Myocyte (in vitro differentiated cells): ENCODE measurements at places on chromosomes 16 and 17.

DNA sequence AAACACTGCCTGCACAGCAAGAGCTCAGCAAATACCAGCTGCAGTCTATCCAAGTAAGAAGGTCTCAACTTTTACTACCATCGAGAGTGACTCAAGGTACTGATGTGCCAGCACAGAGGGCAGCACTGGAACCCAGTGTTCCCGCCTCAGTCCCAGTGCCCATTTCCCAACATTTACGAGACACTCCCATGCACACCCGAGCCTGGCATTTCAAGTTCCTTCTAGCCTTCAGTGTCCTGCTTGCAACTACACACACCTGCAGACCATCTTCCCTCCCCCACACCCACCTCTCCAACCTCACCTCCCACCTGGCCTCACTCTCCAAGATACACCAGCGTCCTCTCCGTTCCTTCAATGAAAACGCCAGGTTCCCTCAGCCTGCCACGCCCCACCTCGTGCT is 3.2 kb downstream of the KLHDC4 start:
- no peak for DNase-seq

DNA sequence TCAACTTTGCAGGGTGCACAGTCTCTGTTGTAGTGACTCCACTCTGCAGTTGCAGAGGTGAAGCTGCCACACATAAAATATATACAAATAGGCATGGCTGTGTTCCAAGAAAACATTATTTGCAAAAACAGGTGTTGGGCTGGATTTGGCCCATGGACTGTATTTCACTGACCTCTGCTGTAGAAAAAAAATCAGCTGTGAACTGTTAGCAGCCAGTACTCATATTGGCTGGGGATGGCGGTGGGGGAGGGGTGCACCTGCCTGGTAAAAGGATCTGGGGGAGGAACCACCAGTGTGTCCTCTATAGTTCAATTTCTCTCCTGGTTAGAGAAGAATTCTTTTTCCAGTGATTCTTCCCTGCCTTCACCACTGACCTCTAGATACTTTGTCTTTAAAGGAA is 50.0 kb downstream of the SHISA9 start:
- DNase-seq, result peak; percentile 73

- DNase-seq, result peak; percentile 4
These were observed 9.0 kb upstream of the G6PC1 start for GRCh38 chr17:42891539-42892152.

DNA sequence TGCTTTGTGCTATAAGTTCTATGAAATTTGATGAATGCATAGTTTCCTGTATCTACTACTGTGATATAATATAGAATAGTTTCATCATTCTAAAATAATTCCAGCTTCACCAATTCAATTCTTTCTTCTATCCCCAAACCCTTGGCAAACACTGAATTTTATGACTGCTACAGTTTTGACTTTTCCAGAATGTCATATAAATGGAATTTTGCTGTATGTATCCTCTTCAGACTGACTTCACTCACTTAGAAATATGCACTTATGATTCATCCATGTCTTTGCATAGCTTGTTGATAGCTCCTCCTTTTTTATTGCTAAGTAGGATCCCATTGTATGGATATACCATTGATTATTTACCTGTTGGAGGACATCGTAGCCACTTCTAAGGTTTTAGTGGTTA is 89.1 kb upstream of the HS3ST3A1 start:
- DNase-seq, result no peak

- peak; percentile 66 for DNase-seq
These were observed 3.8 kb upstream of the RNF157 start for GRCh38 chr17:76243826-76244679.

DNA sequence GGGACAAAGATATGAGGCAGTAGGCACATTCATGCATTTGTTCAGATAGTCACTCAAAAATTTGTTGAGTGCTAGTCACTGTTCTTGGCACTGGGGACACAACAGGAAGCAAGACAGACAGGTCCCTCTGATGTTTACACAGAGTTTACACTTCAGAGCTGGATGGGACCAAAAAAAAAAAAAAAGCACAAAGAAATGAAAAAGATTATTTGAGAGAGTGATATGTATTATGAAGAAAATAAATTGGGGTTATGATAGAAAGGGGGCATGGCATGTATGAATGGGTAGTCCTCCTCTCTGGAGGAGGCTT is 3.5 kb upstream of the YPEL2 start:
- no peak for DNase-seq

GRCh38 chr16:29744541-29745101 is 1.2 kb downstream of the C16orf54 start:
- DNase-seq, result no peak

DNA sequence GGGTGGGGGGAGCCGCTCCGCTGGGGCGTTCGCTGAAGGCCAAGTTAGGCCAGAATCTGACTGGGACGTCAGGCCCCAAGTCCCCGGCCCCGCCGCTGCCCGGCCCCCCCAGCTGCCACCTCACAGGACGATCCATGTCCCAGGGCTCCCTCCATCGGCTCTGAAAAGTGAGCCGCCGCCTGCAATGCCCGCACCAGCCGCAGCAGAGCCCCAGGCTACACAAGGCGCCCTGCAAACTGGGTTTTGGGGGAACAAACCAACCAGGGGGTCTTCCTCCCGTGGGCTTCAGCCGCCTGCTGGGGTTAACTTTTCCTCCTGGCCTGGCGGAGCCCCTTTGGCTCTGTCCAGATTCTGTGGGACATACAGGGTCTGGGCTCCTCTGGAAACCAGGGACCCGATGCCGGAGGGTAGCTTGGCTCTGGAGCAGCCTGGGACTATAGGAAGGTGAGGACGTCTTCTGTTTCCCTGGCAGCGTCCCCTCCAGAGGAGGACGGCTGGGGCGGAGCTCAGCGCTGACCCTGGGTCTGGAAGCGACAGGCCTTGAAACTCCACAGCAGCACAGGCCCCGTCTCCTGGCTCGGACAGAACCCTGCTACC is 835 bp downstream of the NME4 start:
- peak; percentile 59 for DNase-seq

DNA sequence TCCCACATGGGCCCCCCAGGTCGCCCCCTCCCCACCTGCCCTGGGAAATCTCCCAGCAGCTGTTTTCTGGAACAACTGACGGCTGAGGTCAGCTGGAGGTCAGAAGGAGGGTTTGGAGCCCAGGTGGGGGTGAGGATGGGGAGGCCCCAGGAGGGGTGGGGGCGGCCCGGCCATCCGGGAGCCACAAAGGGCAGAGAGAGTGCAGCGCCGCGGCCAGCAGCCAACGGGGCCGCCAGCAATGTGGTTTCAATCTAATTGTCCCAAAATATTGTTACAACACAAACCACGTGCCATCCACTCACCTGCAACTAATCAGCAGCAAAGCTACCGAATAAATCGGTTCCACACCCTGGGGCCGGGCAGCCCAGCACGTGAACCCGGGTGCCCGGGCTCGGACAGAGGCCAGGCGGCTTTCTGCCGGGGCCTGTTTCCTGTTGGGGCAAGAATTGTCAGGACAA is 28.3 kb upstream of the SLC38A10 start:
- DNase-seq, result no peak

GRCh38 chr17:73588301-73588846 is 55.9 kb downstream of the SDK2 start:
- DNase-seq, result no peak

- peak; percentile 48 for DNase-seq
These were observed 28.2 kb downstream of the BCO1 start for GRCh38 chr16:81266680-81267095.

DNA sequence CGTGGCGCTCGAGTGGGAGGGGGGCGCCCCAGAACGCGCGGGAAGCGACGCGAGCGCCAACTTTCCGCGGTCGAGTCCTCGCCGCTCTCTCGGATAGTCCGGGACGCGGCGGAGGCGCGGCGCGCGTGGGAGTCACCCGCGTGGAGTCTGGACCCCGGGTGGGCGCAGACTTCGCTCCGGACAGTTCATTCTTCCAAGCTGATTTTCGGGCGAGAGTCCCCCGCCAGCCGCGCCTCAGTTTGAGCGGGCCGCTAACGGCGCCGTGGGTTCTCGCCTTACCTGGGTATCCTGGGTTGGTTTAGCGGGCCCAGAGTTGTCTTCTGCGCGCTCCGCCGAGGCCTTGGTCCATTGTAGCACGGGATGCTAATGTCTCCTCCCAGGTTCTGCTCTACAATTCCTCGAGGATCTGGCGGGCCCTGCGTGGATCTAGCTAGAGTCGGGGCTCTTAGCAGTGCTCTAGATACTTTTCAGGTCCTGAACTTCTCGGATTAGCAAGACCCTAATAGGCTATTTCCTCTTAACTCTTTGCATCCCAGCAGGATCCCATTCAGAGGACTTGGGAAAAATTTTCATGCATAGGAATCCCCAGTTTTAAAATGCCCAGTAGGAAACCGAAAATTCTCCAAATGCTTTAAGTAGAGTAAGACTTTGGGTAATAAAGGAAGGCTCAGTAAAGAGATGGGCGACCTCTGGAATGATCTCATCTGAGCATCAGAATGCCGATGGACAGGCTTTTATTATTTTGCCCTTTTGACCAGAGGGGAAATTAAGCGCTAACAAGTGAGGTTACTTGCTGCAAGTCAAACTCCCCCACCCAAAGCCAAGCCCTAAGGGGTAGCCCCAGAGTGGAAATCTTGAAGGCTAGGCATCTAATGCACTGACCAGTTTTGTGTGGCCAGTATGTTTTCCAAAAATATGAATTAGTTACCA is 537 bp upstream of the GJC1 start:
- peak; percentile 25 for DNase-seq

- DNase-seq, result no peak
These were observed 441 bp downstream of the CMTM4 start for GRCh38 chr16:66695935-66696668.

DNA sequence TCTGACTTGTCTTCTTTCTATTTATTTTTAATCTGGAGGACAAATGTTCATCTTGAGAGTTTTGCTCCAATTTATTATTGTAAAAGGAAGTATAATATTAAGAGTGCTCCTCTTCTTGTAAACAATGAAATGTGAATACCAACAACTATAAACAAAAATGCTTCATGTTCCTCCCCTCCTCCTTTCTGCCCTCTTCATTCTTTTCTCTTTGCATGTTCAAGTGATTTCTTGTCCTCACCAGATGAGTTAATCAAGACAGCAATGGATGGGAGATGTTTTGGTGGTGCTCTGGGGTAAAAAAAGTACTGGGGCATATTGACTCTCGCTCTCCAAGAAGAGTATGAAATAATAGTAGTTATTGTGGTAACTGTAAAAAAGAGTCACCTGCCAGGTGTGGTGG is 24.3 kb downstream of the ITGB3 start:
- DNase-seq, result no peak

GRCh38 chr16:22624038-22624799 is 113.5 kb downstream of the NPIPB5 start:
- DNase-seq, result peak; percentile 54

GRCh38 chr16:5004311-5004710 is 29.4 kb downstream of the NAGPA start:
- no peak for DNase-seq

- DNase-seq, result no peak
These were observed 417.8 kb upstream of the CCL2 start for GRCh38 chr17:33837281-33837680.

DNA sequence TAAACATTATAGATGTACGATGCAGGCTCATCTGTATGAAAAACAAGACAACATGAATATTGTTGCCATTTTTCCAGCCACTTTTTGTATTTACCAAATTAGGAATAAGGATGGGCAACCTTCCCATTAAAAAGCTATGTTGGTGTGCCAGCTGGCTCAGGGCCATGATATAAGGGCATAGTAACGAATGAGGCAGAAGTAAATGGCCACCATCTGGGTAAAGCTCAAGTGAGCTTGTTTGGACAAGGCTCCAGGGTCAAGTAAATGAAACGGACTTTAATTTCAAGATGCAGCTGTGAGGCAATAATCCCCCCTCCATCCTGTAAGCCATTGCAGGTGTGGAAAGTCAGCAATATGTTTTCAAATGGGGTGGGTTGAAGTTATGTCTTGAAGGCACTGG is 930.9 kb upstream of the CDH8 start:
- DNase-seq, result no peak

DNA sequence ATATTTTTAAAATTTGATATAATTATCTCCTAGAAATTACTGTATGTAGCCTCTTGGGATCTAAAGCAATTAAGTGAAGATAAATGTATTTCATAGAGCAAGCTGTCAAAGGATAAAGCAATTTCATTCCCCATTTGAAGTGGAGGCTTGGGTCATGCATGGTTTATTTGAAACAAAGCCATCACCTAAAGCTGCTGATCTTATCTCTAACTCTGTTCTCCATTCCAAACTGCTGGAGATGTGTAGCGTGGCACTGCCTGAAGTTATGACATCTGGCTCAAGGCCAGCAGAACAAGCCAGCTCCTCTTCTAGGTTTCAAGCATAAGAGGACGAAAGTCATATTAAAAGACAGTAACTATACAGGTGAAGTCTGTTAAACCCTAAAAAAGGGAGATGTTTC is 83.9 kb downstream of the HIC1 start:
- DNase-seq, result no peak

GRCh38 chr16:9138731-9139501 is 47.5 kb downstream of the HAPSTR1 start:
- peak; percentile 62 for DNase-seq

DNA sequence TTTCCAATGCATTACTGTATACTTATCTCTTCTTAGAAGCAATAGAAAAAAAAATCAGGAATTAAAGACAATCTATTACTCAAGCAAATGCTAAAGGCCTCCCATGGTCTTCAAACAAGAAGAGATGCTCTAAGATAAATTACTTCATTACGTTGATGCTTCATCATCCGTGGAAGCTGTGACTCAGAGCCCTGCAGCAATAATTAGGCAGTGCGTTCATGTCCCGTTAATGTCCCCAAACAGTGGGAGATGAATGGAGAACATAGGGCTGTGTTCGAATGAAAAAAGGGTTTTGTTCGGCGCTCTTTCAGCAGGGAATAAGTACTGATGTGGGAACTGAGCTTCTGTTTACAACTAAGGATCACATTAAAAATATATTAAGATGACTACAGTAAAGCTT is 15.9 kb upstream of the PDXDC1 start:
- DNase-seq, result no peak

DNA sequence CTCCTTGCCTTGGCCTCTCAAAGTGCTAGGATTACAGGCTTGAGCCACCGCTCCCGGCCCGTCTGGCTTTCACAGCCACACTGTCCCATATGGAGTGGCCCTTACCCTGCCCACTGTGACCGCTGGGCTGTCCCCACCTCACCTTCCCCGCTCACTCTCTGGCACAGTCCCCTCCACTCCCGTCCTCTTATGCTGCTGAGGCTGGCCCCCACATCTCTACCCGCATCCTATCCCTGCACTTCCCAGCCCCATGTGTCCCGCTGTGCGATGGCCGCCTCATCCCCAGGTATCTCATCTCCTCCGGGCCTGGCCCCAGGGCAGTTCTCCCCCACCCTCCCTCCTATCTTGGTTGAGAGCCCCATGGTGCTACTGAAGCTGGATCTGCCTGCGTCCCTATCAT is 93.2 kb downstream of the PGS1 start:
- DNase-seq, result no peak

GRCh38 chr17:41932816-41933389 is 2.5 kb downstream of the ODAD4 start:
- no peak for DNase-seq
